ENCODE measurements at places on chromosomes 7 and 10.
A peak's percentile ranks its signal among the peaks of the same experiment; 100 is the strongest.

GRCh38 chr10:11131112-11131639 is 113.5 kb downstream of the CELF2 start:
- DNase-seq, result no peak

GRCh38 chr7:155228459-155228845 is 69.2 kb upstream of the INSIG1 start:
- DNase-seq, result no peak

GRCh38 chr10:34664706-34665105 is 150.4 kb downstream of the PARD3 start:
- DNase-seq, result no peak

GRCh38 chr10:36462194-36462593 is 663.2 kb upstream of the ANKRD30A start:
- DNase-seq, result no peak

- DNase-seq, result no peak
These were observed 205.8 kb upstream of the SHH start for GRCh38 chr7:156017916-156018700.

DNA sequence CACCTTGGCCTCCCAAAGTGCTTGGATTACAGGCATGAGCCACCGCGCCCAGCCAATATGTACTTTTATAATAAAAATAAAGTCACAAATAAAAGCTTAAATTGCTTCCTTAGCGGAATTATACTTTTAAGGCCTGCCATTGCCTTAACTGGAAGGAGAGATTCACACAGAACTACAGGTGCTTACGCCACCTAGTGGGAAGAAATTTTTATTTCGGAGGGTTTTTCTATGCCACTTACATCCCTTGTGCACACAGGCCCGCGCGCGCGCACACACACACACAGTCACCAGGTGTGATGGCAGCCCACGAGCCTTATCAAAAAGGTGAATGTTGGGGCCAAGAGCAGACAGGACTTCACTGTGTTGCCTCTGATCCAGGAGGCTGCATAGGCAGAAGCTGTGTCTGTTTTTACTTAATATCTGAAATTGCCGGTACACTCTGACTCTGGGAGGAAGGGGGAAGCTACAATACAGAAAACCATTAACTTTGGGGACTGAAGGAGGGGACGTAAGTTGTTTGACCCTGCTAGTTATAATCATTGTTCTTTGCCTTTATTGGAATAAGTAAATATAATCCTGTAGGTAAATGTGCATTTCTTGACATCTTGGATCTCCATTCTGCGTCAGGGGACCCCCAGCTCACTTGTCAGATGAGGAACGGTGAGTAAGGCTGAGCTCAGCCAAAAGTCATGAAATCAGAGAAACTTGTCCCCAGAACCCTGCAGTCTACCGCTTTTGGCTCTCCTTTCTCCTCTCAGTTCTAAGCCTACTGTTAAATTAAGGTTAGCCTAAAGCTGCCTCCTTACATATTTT is 87.1 kb downstream of the SLC16A9 start:
- DNase-seq, result peak; percentile 46

DNA sequence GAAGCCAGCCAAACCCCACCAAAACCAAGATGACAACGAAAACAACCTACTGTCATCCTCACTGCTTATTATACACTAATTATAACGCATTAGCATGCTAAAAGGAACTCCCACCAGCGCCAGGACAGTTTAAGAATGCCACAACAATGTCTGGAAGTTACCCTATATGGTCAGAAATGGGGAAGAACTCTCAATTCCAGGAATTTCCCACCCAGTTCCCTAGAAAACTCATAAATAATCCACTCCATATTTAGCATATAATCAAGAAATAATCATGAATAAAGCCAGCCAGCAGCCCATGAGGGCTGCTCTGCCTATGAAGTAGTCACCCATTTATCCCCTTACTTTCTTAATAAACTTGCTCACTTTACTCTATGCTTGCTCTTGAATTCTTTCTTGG is 20.8 kb downstream of the MICU1 start:
- DNase-seq, result no peak

DNA sequence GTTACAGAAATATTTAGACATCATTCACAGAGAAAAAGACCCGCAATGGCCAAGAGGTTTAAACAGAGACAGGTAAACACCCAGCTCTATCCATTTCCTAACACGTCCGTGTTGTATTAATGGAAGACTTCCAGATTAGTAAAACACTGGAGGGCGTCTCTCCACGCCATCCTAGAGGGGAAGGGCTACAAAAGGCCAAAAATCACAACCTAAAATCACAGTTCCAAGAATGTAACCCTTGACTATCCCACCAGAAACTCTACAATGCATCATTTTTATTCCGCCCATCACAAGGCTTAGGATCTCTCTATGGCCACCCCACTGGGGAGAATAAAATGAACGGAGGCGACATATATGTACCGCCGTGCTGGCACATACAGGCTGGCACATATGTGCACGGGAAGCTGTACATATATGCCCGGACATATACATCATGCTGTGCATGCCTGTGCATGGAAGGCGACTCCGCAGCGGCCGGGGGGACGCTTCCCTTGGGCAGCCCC is 734 bp downstream of the PCLO start:
- peak; percentile 31 for DNase-seq

GRCh38 chr10:72692744-72692993 is 726 bp downstream of the MCU start:
- DNase-seq, result no peak

DNA sequence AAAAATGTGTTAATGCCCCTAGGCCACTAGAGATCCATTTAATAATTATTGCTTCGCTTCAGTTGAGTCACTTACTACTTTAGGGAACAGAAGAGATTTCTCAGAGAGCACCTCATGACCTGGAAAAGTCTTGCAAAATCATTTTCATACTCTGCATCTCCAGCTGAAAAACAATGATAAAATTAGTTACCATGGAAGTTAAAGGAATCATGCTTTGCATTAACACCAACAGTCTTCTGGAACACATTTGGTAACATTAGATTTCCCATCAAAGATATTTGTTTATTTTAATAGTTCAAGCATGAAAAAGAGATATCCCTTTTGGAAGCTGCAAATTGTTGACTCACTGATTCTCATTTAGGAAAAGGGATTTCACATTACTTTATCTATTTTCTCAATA is 1.8 kb upstream of the STEAP2 start:
- no peak for DNase-seq

DNA sequence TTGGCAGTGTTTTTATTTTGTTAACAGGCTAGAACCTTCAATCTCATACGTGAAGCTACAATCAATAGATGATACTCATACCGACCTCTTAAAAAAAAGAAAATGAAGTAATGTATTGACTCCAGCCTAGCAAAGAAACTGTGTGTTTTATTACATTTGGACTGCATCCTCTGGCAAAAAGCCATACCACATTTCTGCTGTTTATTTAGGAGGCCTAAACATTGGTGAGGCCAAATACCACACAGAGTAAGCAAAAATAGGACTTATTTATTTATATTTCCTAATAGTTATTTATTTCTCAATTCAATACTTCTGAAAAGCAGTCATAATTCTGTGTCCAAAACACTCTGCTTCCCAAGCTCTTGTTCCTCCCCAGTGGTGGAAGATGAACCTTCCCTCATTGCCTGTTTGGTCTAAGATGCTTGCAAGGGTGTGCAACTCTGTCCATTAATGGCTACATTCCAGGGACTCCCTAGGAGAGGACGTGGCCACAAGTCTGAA is 398.8 kb upstream of the KLF6 start:
- DNase-seq, result no peak

- no peak for DNase-seq
These were observed 126.5 kb upstream of the CHRM2 start for GRCh38 chr7:136741941-136742340.

DNA sequence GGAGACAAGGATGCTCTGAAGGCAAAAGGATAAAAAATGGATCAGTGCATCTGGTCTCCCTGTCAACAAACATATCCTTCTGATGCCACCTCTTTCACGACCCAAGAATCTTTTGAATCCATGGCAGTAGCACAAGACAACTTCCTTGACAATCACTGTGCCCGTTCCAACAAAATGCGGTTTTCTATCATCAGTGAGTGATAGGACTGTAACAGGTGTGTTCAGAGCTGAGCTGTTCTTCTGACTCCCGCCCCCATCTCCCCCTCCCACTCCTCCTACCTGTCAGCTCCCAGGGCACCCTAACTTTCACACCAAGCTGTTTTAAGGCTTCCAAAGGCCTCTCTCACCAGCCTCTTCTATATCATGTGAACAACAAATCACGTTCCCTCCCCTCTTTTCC is 74.8 kb downstream of the PARD3 start:
- no peak for DNase-seq

GRCh38 chr7:103379270-103379975 is 32.0 kb downstream of the PSMC2 start:
- DNase-seq, result no peak

DNA sequence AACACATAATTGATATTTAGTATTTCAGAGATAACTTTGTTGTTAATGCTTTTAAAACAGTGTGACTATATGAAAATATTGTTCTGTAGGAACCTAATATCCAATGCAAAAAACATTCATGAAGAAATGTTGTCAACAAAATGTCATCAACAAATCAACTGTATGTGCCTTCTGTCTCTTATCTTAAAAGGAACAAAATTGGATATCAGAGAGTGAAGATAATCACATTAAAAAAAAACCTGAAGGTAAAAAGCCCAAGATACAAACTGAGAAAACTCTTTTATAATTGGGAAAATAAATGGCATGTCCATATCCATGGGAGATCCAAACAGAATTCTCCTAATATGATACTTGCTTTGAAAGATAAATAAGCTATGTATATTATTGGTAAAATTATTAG is 33.9 kb downstream of the ICA1 start:
- no peak for DNase-seq

DNA sequence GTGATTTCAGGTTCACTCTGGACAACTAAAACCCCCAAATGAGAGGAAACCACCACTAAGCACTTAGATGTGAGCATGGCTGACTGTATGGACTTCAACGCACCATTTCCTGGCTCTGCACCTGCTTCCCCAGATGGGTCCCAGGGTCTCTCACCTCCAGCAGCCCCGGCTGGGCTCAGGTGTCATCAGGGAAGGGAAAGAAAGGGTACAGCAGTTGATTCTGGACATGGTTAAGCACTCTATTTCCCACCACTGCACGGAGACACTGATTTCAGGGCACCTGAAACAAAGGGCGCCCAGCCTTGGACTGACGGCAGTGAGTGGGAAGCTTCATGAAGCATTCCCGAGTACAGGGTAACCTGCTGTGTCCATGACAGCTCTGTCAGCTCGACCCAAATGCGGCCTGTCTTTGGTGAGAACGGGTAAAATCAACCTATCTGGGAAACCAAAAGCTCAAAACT is 19.0 kb downstream of the FAM53B start:
- DNase-seq, result no peak

- DNase-seq, result no peak
These were observed 553.3 kb downstream of the HTR7 start for GRCh38 chr10:90304533-90304932.

DNA sequence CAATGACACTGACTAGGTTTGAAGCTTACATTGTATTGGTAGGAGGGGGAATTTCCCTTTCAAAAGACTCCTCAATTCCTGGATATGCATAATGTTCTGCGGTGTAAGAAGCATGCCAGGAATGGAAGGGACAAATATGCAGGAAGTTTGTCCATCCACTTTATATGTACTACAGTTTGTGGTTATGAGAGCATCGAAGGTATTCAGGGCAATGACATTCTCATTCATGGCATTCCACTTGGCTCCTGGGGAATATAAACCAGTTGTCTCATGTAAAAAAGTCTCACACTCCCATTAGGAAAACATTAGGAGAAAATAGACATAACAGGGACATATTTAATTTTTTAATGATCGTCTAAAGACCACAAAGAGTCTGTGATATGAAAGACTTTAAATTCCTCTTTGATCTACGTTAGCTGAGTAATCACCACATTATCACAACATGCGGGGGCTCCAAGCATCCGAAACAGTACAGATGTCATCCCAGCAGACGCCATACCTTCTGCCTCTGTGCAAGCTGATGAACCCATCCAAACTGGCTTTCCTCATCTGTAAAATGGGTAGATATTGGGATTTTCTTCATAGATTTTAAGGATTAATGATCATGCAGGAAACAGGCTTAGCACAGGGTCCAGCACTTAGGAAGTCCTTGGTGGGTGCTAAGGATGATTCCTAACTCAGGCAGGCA is 675.3 kb downstream of the INHBA start:
- DNase-seq, result no peak

DNA sequence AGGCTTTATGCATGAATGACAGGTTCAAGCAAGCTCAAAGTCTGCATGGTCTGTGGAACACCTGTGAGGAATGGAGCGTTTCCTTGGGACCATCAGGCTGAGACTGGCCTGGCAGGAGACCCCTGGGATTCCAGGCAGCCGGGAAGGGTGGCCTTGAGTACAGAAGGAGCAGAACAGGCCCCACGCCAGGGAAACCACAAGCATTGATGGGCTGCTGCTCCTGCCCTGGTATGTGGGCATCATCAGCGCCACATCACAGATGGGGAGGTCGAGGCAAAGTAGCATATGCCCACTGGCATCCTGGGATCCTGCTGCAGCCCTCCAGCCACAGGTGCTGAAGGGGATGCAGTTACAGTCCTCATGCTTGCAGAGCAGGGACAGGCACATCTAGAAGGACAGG is 40.9 kb downstream of the ANTXRL start:
- DNase-seq, result no peak

Data from NCI-H748 treated with DMSO at 0.1 percent for 48 hours (cell line).